ENCODE measurements at places on chromosomes 6 and 20.

GRCh38 chr20:15889514-15890256 lies 683.6 kb downstream of the KIF16B start:
- DNase-seq, result no peak

DNA sequence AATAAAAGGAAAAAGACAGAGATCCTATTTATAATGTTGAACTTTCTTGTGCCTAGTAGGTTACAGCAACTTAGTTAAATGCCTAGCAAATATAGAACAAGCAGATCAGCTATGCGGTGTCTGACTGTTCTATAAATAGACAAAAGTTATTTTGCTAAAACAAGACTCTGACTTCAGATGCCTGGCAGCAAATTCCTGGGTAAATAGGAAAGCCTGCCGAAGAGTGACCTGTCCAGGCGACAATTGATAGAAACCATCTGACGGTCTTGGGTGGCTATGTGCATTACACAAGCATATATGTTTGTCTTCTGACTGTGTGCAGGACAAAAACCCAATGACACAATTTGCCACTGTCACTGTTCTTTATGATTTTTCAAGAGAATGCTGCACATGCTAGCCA lies 38.0 kb upstream of the PDE10A start:
- DNase-seq, result no peak

- no peak for DNase-seq
These were observed 41.7 kb upstream of the NAA20 start for GRCh38 chr20:19975436-19975799.

GRCh38 chr6:125700581-125701353 lies 48.7 kb upstream of the HEY2 start:
- no peak for DNase-seq

DNA sequence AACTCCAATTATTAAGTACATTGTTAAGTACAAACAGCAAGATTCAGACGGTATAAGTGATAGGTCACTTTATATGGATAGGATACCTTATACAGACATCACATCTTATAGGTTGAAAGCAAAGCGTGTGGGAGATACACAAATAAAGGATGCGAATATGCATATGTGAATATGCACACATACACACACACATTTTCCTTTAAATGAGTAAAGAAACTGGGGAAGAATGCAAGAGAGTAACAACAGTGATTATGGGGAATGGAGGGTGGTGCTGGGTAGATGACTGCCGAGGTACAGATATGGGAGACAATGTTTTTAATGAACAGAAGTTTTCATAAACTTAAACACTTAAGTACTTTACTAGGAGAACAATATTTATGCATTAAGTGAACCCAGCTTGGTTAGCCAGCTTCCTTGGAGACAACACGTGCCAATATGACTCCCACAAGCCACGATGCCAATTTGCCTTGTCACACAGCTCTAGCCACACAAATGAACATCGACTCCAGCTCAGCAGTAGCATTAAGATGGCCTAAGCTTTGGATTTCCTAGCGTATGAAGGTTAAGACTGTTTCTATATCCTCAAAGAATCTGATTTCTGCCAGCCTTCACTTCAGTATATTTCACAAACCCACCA lies 96.6 kb downstream of the EPB41L2 start:
- DNase-seq, result no peak

- no peak for DNase-seq
These were observed 63.1 kb downstream of the TFAP2A start for GRCh38 chr6:10351791-10352190.

DNA sequence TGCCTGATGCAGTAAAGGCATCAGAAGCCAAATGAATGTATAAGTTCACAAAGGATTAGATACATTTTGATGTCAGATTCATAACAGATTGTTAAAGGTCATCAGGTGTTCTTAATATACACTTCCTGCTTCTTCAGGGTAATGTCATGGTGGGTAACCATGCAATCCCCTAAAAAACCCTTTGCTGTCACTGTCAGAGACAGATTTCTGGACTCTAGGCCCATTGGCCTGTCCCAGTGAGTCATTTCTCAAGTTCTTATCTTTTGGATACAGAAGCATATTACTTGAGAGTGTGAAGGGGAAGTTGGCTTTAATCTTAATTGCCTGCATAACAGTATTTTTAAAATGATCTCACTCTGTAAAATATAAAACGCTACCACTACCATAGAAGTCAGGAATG lies 895.6 kb upstream of the MAP3K7 start:
- DNase-seq, result no peak

DNA sequence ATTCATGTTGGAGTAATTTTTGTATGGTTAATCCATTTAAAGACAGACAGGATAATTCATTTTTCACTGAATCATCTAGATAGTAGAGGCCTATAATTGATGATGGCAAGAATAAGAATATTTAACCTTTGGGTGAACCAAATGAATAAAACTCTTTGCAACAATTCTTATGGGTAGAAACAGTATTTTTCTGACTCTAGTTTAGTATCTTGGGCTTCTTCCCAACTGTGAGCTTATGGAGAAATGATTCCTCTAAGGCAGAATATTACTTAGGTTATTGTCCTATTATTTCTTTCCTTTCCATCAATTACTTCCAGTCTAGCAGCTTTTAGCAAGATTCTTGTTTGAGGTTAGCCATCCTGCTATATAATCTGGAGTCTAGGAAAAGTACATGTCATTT lies 734.9 kb upstream of the FLRT3 start:
- no peak for DNase-seq

DNA sequence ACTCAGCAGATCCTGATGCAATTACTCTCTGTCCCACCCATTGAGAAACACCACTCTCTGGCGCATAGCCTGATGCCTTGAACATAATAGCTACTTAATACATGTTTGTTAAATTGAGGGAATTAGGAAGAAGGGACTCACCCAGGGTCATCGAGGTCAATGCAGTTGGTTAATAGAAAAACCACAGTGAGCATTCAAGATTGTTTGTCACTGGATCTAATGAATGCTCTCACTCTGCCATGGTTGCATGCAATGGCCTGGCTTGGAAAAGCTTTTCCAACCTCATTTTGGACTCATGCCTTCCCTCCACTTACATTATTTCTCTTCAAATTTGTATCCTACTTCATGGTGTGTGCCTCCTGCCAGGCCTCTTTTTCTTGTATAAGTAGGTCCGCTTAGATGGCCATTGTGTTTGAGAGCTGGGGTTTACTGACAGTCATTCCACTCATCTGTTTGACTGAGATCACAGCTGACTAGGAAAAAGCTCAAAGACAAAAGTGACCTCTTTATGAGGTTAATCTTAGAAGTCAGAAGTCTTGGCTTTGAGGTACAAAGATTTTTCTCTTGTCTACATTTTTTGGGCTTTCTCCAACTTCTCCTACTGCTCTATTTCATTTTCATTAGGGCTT lies 154.8 kb upstream of the RAB32 start:
- DNase-seq, result no peak

DNA sequence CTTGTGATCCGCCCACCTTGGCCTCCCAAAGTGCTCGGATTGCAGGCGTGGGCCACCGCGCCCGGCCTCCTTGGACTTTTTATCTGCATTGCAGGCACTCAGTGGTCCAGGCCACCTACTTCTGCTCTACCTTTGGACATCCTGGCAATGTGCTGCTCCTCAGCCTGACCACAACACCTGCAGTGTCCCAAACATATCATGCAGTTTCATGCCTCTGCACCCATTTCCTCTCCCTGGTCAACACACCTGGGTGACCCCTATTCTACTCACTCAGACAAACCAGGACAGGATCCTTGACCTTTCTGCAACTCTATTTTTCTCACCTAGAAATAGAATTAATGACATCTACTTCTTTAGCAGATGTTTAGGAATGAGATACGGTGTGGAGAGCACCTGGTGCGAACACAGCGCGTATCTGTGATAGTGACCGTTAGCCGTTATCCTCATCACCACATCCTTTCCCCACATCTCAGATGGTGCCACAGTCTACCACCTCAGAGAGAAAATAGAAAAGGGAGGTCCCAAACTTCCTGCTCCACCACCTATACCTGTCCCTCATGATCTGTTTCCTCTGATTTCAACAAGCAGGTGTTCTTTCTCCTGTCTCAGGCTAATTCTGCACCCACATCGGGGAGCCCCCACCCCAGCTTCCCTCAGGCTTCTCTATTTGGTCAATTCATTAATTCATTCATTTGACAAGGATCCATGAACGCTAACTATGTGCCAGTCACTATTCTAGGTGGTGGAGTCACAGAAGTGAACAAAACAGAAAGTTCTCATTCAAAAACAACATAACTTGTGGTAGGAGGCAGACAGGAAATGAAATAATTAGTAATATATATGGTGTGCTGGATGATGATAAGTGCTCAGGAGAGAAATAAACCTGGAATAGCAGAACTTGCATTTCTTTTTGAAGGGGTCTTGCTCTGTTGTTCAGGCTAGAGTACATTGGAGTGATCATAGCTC lies 4.3 kb upstream of the BTN3A2 start:
- no peak for DNase-seq

- no peak for DNase-seq
These were observed 130.8 kb downstream of the TPBG start for GRCh38 chr6:82494367-82494766.

DNA sequence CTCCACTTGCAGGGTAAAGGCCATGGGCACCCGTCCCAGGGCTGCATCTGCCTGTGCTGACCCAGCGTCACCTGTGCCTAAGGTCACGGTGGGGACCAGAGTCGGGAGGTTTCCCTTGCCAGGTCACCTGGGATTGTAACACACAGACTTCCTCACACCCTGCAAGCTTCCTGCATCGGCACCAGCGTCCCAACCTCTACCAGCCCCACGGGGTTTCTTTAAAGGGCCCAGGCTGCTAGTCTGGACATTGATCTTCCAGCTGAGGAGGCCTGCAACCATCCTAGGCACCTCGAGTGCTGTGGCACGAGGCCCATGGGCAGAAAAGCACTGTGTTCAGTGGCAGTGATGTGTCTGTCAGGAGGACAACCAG lies 12.6 kb downstream of the ACSS1 start:
- no peak for DNase-seq

- no peak for DNase-seq
These were observed 165.8 kb upstream of the SUPT3H start for GRCh38 chr6:45543298-45544235.

- DNase-seq, result no peak
These were observed 446.3 kb downstream of the PREX1 start for GRCh38 chr20:48381353-48382120.

- peak; percentile 75 for DNase-seq
These were observed 36.2 kb downstream of the GCM1 start for GRCh38 chr6:53112404-53112803.
